NCI-H1092 (cell line): ENCODE measurements at places on chromosomes 6 and 20.

DNA sequence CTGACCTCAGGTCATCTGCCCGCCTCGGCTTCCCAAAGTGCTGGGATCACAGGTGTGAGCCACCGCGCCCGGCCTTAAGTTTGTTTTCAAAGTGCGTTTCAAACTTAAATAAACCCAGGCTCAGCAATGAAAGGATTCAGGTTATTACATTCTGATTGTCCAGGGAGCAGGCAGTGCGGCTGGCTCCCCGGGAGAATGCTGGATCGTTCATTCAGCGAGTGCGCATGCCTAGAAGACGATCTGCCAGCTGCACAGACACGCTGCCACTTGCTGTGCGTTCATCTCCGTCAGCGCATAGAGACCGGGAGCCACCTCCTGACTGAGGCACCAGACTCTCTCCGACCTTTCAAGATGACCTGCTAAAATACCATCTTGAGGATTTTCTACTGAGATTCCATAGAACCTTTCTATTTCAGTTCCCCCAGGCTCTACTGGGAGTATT, 163.9 kb upstream of the ZNF217 start:
- no peak for DNase-seq

DNA sequence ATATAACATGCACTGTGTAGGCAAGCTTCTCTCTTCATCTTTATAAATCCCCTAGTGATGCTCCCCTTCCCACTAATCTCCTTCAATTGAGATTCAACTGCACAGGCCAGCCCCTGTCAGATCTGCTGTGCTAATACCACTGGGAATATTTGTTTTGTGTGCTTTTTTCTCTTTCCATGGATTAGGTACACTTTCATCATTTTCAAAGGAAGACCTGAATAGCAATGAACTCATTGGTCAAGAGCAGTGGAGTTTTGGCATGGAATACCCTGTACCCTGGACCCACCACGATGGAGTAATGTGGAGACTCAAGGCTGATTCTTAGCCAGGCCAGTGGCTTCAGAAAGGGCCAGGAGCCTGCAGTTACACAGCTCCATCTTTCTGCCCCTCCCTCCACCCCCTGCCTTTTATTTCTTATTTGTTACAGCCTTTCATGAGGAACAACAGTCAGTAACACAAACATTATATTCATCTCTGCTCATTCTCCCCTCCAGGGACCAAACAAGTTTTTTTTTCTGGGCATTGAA, 75.4 kb upstream of the KCNG1 start:
- DNase-seq: no peak

- DNase-seq: no peak
These were observed 110.0 kb upstream of the RIN2 start for GRCh38 chr20:19648024-19648423.

DNA sequence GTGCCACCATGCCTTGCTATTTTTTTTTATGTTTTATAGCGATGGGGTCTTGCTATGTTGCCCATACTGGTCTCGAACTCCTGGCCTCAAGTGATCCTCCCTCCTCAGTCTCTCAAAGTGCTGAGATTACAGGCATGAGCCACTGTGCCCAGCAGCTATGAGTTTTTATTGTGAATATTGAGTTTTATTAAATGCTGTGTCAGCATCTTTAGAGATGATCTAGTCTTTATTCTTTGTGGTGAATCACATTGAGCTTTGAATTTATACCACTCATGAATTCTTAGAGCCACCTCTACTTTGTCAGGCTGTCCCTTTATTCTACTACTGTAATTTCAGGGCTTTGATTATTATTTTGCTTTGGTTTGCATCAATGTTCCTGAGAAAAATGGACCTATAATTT, 428.3 kb downstream of the BTBD3 start:
- no peak for DNase-seq

DNA sequence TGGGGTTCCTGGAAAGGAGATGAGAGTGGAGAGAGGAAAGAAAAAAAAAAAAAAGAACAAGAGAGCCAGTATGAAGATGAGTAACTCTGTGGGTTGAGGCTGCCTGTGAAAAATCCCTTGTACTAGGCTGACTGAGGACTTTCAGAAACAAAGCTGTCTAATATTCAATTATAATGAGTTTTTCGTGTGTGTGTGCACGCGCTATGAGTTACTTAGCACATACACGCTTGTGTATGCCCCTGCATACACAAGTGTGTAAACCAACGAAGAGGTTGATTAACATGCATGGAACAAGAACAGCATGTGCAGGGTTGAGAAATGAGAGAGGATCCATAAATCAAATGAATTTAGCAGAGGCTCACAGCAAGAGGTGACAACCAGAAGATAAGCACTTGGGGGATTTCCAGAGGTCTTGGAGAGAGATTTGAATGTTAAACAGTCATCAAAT, 4.8 kb upstream of the RBPJL start:
- DNase-seq: no peak

GRCh38 chr6:159194421-159194820, 25.2 kb downstream of the FNDC1 start:
- no peak for DNase-seq

- no peak for DNase-seq
These were observed 58.4 kb downstream of the SYTL3 start for GRCh38 chr6:158708239-158708638.

GRCh38 chr20:23874747-23875146, 4.8 kb downstream of the CST5 start:
- DNase-seq: no peak

- DNase-seq: no peak
These were observed 637.6 kb upstream of the CHD6 start for GRCh38 chr20:42255821-42256220.

DNA sequence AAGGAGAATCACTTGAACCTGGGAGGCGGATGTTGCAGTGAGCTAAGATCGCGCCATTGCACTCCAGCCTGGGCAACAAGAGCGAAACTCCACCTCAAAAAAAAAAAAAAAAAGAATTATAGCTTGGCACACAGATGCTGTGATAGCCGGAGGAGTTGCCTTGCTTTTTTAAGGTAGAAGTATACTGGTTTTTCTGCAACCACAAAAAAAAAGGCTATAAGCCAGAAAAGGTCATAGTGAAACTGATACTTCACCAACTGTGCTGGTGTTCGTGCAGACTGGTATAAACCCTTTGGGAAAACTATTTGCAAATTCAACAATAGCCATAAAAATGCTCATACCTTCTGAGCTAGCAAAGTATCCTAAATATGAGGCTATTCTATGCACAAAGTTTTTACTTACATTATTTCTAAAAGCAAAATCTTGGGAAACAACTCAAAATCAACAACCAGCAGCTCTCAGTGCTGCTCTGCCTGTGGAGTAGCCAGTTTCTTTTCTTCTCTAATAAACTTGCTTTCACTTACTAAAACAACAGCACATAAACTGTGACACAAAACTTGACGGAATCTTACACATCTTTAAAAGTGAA, 44.0 kb downstream of the B4GALT5 start:
- DNase-seq: no peak

- DNase-seq: no peak
These were observed 22.0 kb upstream of the RIPK1 start for GRCh38 chr6:3046295-3046694.

DNA sequence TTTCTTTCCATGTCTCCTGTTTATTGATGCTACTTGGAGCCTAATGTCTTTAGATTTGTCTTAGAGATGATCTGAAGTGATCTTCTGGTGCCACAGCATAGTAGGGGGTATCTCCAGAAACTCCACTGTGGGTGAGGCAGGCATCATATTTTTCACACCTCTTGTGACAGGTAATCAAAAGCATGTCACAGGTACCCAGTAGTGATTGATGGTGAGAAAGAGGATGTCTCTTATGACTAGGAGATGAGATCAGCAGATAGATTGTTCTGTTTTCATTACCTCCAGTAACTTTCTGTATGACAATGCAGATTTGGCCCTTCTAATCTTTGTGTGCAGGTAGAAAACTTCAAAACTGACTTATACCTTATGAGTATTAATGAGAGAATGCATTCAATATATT, 13.5 kb downstream of the NCOA7 start:
- no peak for DNase-seq

DNA sequence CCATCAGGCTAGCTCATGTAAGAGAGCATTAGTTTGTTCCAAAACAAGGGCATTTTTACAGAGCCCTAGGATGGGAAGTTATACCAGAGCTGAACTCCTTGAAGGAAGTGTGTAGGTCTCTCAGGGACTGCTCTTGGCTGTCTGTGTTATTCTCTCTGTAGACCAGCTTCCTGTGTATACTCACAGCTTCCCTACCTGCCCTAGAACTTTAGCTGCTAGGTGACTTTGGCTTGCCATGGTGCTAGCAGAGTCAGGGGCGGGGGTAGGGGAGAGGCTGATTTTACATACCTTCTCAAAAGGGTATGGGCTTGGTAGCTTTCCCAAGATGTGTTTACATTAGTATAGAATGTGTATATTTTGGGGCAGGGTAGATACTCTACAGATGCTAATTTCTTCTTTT, 17.4 kb downstream of the MAPRE1 start:
- DNase-seq: no peak

- DNase-seq: no peak
These were observed 36.2 kb upstream of the E2F3 start for GRCh38 chr6:20365456-20365855.

GRCh38 chr20:60224914-60225313, 266.7 kb downstream of the CDH26 start:
- DNase-seq: no peak

- DNase-seq: no peak
These were observed 496.2 kb upstream of the SULF2 start for GRCh38 chr20:48281501-48281900.

- no peak for DNase-seq
These were observed 7.4 kb downstream of the SNX9 start for GRCh38 chr6:157830354-157831017.

DNA sequence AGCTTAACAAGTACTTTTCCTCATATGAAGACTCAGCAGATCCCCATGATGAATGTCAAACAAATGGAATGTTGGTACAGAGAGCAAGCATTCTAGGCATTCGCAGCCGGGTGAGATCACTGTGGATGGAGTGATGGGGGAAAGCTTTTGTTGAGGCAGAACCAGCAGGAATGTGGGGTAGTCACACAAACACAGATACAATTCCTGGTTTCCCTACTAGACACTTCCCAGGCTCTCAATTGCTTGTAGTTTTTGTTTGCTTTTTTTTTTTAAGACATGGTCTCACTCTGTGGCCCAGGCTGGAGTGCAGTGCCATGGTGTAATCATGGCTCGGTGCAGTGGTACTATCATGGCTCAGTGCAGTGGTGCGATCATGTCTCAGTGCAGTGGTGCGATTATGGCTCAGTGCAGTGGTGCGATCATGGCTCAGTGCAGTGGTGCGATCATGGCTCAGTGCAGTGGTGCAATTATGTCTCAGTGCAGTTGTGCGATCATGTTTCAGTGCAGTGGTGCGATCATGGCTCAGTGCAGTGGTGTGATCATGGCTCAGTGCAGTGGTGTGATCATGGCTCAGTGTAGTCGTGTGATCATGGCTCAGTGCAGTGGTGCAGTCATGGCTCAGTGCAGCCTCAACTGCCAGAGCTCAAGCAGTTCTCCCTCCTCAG, 15.4 kb upstream of the IER3 start:
- DNase-seq: no peak

- DNase-seq: no peak
These were observed 404.1 kb downstream of the FOXA2 start for GRCh38 chr20:22180244-22180643.

GRCh38 chr6:166595061-166595780, 8.7 kb upstream of the RAMACL start:
- no peak for DNase-seq

- no peak for DNase-seq
These were observed 25.8 kb upstream of the FABP7 start for GRCh38 chr6:122753688-122754056.

DNA sequence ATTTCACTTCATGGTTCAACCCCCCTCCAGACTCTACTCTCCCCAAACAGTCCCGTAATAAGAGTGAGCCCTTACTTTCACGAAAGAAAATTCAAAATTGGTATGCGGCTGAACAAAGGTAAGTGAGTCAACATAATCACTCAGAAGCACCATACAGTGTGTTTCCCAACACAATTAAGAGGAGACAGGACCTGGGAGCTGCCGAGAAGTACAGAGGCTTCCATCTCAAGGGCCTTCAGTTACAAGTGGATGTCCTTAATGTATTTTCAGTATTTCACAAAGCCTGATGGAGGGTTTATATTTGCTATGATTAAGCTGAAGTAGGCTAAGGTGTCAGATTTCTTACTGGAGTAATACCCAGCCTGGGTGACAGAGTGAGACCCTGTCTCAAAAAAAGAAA, 51.1 kb downstream of the MYO6 start:
- DNase-seq: no peak

GRCh38 chr6:127918506-127919427, 17.9 kb upstream of the THEMIS start:
- no peak for DNase-seq

- no peak for DNase-seq
These were observed 528.7 kb upstream of the SOX4 start for GRCh38 chr6:21064756-21065340.

DNA sequence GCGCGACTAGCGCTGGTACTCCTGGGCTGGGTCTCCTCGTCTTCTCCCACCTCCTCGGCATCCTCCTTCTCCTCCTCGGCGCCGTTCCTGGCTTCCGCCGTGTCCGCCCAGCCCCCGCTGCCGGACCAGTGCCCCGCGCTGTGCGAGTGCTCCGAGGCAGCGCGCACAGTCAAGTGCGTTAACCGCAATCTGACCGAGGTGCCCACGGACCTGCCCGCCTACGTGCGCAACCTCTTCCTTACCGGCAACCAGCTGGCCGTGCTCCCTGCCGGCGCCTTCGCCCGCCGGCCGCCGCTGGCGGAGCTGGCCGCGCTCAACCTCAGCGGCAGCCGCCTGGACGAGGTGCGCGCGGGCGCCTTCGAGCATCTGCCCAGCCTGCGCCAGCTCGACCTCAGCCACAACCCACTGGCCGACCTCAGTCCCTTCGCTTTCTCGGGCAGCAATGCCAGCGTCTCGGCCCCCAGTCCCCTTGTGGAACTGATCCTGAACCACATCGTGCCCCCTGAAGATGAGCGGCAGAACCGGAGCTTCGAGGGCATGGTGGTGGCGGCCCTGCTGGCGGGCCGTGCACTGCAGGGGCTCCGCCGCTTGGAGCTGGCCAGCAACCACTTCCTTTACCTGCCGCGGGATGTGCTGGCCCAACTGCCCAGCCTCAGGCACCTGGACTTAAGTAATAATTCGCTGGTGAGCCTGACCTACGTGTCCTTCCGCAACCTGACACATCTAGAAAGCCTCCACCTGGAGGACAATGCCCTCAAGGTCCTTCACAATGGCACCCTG, 1.6 kb downstream of the TPBG start:
- DNase-seq: no peak

GRCh38 chr6:78746457-78746856, 120.9 kb upstream of the IRAK1BP1 start:
- no peak for DNase-seq
